ENCODE measurements at places on chromosomes 1 and 21. TPM values are rescaled to one million over a fixed set of nuclear protein-coding genes. Genes with fewer than 3 reads are reported as not detected.

DNA sequence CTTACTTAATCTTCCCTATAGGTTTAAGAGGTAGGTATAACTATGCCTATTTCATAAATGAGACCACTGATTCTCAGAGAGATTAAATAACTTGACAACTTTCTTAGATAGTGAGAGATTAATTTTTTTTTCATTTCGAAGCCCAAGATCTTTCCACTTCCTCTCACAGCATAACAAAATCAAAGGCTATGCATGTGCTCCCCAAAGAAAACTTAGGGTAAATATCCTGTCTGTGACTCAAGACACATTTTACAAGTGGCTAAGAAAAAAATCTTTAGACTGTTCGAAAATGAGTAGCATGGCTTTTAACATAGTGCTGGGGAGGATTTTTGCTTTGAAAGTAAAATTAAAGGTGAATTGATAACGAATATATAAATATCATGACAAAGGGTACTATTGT, 8.2 kb upstream of the C1orf141 start:
- no peaks in the 10 kb centered on the region for H3K36me3 ChIP-seq
- no peak overlapping the region for H3K4me3 ChIP-seq
- DNase-seq = no peak
- peaks cover 8% of the 10 kb centered on the region for H3K27me3 ChIP-seq
- H3K4me1 ChIP-seq = peaks cover 26% of the 10 kb centered on the region
- H3K27ac ChIP-seq = peak overlapping the region; percentile 11

DNA sequence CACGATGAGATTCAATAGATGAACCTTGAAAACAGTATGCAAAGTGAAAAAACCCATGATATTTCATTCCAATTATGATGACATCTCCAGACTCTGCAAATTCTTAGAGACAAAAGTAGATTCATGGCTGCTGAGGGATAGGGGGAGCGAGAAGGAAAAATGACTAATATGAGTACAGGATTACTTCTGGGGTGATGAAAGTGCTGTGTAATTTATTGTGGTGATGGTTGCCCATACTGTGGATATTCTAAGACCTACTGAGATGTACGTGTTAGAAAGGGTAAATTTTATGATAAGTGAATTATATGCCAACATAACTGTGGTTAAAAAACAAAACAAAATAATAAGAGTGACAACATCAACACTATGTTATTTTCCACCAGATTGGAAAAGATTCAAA, 18.9 kb upstream of the RGS7 start:
- DNase-seq = no peak
- no peaks in the 10 kb centered on the region for H3K27me3 ChIP-seq
- H3K36me3 ChIP-seq = no peaks in the 10 kb centered on the region
- no peaks in the 10 kb centered on the region for H3K4me1 ChIP-seq
- no peak overlapping the region for H3K4me3 ChIP-seq

- DNase-seq = no peak
- peaks cover 33% of the 10 kb centered on the region for H3K4me1 ChIP-seq
- H3K27me3 ChIP-seq = no peaks in the 10 kb centered on the region
- H3K27ac ChIP-seq = no peak overlapping the region
Measured at GRCh38 chr1:235913311-235913710, 46.6 kb upstream of the LYST start.

DNA sequence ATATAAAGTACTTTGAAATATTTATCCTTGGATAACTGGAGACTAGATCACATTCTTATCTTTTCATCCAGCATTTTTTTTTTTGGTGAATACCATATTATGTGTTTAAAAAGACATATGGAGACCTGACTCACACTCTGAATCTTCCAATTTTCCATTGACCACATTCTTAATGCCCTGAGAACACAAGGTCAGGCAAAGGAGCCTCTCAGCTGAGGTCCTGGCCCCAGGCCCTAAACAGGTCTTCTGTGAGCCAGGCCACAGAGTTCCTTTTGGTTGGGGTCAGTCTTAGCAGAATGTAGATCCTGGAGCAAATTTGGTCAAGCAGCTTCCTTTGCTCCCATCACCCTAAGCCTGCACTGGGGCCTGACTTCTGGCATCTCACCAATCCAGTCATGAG, 390.1 kb upstream of the ST6GALNAC5 start:
- no peaks in the 10 kb centered on the region for H3K4me1 ChIP-seq

DNA sequence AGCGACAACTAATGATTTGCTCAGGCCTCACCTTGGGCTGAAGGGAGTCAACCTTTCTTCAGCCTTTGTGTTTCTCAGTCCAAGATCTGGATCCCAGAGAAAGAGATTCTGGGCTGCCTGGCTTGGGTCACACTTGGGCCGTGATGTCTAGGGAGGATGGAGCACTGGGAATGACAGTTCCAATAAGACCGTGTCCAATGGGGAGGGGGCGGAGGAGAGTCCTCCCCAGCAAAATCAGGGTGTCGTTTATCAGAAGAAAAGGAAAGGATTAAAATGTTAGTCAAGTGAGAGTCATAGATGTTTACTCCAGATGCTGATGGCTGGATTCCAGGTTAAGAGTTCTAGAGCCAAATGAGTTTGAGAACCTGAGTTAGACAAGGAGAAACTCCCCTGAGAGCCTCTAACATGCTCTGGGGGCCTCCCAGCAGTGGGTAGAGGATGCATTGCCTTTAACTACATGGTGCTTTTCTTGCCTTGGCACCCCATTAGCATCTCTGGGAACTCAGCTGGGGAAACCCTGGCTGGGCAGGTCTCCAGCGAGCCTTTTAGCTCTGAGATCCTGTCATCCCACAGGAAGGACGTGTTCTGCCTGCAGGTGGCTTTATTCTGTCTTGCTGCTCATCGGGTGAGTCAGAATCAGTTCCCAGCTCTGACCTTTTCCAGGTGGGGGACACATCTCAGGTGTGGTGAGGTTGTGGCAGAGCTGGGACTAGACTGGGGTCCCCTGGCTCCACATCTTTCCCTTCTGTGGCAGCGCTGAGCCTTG, 22.2 kb downstream of the NIPAL3 start:
- no peaks in the 10 kb centered on the region for H3K4me1 ChIP-seq
- no peak for DNase-seq
- peaks cover 4% of the 10 kb centered on the region for H3K36me3 ChIP-seq
- H3K27me3 ChIP-seq = no peaks in the 10 kb centered on the region
- H3K27ac ChIP-seq = no peak overlapping the region

GRCh38 chr1:184875218-184875617, 99.1 kb downstream of the NIBAN1 start:
- no peak overlapping the region for H3K27ac ChIP-seq
- H3K4me3 ChIP-seq = no peak overlapping the region
- peaks cover 15% of the 10 kb centered on the region for H3K4me1 ChIP-seq
- peaks cover 51% of the 10 kb centered on the region for H3K36me3 ChIP-seq
- no peaks in the 10 kb centered on the region for H3K27me3 ChIP-seq

The SLC2A5 gene
- not detected for total RNA-seq

- no peaks in the 10 kb centered on the region for H3K4me1 ChIP-seq
- no peak overlapping the region for H3K27ac ChIP-seq
- no peaks in the 10 kb centered on the region for H3K27me3 ChIP-seq
- DNase-seq = no peak
- no peak overlapping the region for H3K4me3 ChIP-seq
- H3K36me3 ChIP-seq = no peaks in the 10 kb centered on the region
Measured at GRCh38 chr1:210022044-210022443, 84.0 kb downstream of the SYT14 start.

DNA sequence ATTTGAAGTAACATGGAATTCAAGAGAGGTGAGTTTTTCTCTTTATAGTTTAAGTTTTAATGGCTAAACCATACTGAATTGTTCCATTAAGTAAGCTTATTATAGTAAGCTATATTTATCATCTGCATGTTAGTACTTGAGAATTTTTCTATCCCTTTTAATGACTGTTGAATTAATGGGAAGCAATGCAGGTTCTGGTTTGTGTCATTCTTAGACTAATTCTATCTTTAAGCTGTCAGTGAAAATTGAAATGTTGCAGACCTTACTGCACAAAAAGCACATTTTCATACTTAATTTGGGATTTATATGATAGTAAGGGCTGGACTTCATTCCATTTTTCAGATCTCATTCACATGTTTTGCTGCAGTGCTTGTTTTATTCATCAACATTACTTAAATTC, 25.9 kb downstream of the SRSF11 start:
- peaks cover 72% of the 10 kb centered on the region for H3K36me3 ChIP-seq
- peak overlapping the region; percentile 88 for H3K27ac ChIP-seq
- no peak for DNase-seq
- no peak overlapping the region for H3K4me3 ChIP-seq
- H3K27me3 ChIP-seq = no peaks in the 10 kb centered on the region
- H3K4me1 ChIP-seq = peaks cover 32% of the 10 kb centered on the region

DNA sequence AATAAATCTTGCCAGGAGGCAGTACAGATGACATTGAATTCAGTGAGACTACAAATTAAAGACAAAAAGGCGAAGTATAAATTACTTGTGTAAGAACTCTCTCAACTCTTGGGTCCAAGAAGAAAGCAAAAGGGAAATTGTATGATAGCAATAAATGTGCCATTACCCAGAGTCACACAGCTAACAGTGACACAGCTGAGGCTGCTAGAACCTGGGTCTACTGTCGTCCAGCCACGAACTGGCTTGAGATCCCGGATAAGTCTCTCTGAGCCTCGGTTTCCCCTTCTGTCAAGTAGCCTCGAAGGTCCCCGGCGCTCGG, 362 bp upstream of the ROR1 start:
- peak overlapping the region; percentile 42 for H3K27ac ChIP-seq
- H3K27me3 ChIP-seq = peaks cover 69% of the 10 kb centered on the region
- H3K4me1 ChIP-seq = peaks cover 8% of the 10 kb centered on the region
- DNase-seq = no peak
- H3K4me3 ChIP-seq = peak overlapping the region; percentile 1
- no peaks in the 10 kb centered on the region for H3K36me3 ChIP-seq

The IFI6 gene
- total RNA-seq = 461 TPM

The GNPAT gene
- total RNA-seq = 38.5 TPM

The GJA5 gene
- total RNA-seq = not detected

The HCN3 gene
- total RNA-seq = 6.1 TPM

DNA sequence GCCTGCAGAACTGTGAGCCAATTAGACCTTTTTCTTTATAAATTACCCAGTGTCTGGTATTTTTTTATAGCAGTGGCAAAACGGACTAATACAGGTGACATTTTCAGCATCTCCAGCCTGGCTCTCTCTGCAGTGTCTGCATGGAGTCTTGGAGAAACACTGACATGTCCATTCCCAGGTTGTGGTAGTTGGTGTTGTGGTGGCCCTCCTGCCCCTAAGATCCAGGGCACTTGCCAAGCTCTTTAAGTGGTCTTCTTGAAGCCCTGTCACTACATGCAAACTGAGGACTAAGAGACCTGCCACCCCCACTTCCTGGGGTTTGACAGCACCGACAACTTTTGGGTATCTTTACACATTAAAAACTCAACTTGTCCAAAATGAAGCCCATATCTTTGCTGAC, 419.4 kb downstream of the NPHP4 start:
- H3K36me3 ChIP-seq = no peaks in the 10 kb centered on the region
- H3K27me3 ChIP-seq = no peaks in the 10 kb centered on the region
- peak; percentile 12 for DNase-seq
- H3K27ac ChIP-seq = no peak overlapping the region
- H3K4me3 ChIP-seq = no peak overlapping the region

DNA sequence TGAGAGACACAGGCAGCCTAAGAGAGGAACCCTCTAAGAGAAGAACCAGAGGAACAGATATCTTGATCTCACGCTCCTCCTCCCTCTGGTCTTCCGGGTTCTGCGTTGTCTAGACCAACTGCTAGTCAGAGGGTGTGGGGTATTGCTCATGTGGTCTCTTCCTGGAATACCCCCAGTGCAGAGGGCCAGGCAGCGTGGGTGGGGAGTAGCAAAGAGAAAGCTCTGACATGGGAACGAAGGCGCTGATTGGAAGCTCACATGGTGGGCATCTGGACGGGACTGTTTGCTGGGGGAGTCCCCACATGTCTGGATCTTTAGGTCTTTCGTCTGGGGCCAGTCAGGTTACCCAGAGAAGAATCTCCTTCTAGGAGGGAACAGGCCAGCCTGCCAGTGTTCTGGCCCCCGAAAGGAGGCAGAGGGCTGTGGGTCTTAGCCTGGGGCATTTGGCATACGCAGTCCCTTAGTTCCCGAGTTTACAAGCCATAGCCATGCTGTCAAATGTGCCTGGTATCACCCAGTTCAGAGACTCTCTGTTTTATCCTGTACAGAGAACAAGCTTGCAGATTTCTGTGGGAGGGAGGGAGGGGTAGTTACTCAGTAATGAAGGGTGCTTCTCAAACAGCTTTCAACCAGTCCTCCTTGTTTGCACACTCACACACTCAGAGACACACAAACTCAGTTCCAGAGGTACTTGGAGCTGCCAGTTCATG, 18.3 kb upstream of the IL6R start:
- H3K27me3 ChIP-seq = no peaks in the 10 kb centered on the region
- DNase-seq = peak; percentile 75
- peaks cover 5% of the 10 kb centered on the region for H3K36me3 ChIP-seq
- H3K4me3 ChIP-seq = peak overlapping the region; percentile 49

- no peak overlapping the region for H3K27ac ChIP-seq
- no peak for DNase-seq
Measured at GRCh38 chr21:26453267-26453666, 119.8 kb downstream of the CYYR1 start.

DNA sequence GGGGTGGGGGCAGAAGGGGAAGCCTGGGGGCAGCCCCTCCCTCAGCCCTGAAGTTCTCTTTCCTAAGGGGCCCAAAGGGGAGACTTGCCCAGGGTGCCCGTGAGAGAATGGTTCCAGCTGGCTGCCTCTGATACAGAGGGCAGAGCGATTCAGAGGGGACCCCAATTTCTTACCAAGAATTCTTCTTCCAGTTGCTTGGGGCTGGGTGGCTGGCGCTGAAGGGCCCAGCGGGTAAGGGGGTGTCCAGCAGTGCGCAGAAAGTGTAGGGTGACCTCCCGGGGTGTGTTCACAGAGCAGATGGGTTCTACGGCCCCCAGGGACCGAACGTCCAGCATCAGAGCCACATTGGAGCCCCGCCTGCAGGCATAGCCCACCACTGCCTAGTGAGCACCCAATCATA, 2.5 kb downstream of the PTPN7 start:
- peaks cover 67% of the 10 kb centered on the region for H3K4me1 ChIP-seq
- H3K27me3 ChIP-seq = no peaks in the 10 kb centered on the region
- peaks cover 57% of the 10 kb centered on the region for H3K36me3 ChIP-seq
- H3K4me3 ChIP-seq = peak overlapping the region; percentile 98
- no peak for DNase-seq
- peak overlapping the region; percentile 99 for H3K27ac ChIP-seq

The DHX9 gene
- 196 TPM for total RNA-seq

The FCMR gene
- total RNA-seq = 33.0 TPM

DNA sequence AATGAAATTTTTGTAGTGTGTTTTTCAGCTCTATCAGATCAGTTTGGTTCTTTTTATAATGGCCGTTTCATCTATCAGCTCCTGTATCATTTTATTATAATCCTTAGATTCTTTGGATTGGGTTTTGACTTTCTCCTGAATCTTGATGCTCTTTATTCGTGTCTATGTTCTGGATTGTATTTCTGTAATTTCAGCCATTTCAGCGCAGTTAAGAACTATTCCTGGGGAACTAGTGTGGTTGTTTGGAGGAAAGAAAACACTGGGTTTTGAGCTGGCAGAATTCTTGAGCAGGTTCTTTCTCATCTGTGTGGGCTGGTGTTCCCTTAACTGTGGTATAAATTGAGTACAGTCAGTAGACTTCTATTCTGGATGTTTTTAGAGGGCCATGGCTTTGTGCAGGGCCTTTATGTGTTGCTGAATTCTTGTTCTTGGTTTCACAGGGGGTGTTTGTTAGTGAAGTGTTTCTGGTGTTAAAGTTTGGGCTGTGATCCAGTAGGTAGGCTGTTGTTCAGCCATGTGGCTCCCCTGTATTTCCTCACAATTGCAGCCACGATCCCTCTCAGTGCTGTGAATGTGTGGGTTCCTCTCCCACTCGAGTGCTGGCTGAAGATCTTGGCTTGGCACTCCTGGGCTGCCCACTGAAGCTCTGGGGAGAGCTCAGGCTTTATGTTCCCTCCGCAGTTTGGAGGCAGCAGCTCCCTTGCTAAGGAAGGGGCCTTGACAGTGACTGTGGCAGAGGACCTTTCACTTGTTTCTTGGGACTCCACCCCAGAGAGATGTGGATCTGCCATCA, 56.0 kb upstream of the CCDC190 start:
- no peak for DNase-seq
- H3K27ac ChIP-seq = no peak overlapping the region
- H3K4me3 ChIP-seq = no peak overlapping the region
- no peaks in the 10 kb centered on the region for H3K4me1 ChIP-seq

All from activated CD8-positive, alpha-beta memory T cell treated with anti-CD3 and anti-CD28 coated beads, Interleukin-2, amount 10 ng/mL, durations not matched to agents 7 days and 5 days (primary cell).